ENCODE measurements at places on chromosomes 16 and 17.

GRCh38 chr17:52235516-52235915, 77.0 kb upstream of the CA10 start:
- DNase-seq: no peak

DNA sequence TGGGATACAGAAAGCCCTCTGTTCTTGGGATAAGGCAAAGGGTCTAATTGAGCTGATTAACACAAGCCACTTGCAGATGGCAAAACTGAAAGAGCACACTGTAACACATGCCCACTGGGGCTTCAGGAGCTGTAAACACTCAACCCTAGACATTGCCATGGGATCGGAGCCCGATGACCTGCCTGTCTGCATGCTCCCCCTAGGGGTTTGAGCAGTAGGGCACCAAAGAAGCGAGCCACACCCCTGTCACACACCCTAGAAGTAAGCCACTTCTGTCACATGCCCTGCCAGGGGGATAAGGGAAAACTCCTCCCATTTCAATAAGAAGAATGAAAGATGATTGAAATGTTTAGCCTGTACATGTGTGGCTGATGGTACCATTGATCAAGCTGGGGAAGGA, 81.3 kb upstream of the IRX6 start:
- no peak for DNase-seq

- DNase-seq: peak; percentile 87
Measured at GRCh38 chr16:4402439-4403132, 13.8 kb downstream of the CORO7 start.

DNA sequence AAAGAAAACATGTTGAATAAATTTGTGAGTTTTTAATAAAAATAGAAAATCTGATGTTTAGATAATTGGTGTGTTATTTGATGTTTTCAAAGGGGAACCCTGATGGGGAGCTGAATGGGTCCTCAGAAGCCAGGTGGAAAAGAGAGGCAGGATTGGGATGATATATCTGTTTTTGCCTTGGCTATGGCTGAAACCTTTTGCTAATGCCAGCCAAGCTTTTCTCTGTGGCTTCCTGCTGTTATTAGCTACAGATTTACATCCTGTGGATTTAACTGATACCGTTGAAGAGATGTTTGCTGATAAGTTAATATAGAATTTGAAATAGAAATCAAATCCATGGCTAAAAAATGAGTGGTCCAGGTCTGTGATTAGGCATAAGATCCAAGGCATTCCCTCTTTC, 4.2 kb upstream of the AATF start:
- no peak for DNase-seq

- no peak for DNase-seq
Measured at GRCh38 chr17:79617740-79618382, 7.0 kb upstream of the RBFOX3 start.

GRCh38 chr17:44159519-44160210, 10.8 kb upstream of the ASB16 start:
- DNase-seq: no peak

GRCh38 chr17:74432424-74432690, 469 bp downstream of the GPRC5C start:
- DNase-seq: no peak

DNA sequence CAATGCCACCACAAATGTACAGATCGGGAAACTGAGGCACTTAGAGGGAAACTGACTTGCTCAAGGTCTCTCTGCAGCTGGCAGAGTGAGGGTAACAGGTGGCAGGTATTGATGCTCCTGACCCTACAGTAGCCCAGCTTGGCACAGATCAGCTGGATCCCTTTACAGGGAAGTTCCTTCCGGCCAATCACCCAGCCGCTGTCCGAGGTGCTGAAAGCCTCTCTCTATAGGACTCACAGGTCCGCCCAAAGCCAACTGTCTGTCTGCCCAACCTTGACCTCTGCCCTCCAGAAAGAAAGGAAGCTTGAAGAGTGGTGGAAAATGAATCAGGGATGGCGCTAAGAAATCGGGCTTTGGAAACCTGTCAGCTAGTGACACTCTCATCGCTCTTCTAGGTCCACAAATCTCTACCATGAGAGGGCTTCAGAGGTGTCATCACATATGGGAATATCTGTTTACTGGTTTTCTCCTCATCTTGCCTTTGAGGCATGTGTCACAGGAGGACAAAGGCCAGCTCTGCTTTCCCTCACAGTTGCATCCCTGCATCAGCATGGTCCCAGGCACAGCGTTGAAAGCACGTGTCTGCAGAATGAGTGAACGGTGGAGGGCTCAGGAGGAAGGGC, 246.2 kb downstream of the KATNIP start:
- peak; percentile 62 for DNase-seq

DNA sequence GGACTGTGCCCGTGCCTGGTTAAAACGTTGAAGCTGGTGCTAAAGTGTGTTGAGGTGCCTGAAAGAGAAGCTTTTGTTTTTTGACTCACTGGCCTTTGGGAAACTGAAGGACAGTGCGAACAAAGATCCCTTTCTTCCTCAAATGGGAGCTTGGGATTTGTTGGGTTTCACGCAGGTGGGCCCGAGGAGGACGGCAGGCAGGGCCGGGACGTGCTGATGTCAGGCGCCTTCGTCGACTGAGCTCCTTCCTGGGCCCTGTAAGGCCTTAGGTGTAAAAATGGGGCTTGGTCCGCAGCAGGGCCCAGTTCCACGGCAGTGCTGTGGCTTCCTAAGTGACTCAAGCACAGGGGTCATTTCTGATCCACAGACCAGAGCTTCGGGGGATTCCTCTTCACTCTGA, 106.9 kb downstream of the BANP start:
- no peak for DNase-seq

GRCh38 chr17:53818271-53818670, 4.5 kb upstream of the KIF2B start:
- no peak for DNase-seq

GRCh38 chr17:31289790-31290189, 7.2 kb downstream of the OMG start:
- DNase-seq: no peak

Measured in HT-29 (cell line).